Activated CD4-positive, alpha-beta memory T cell treated with anti-CD3 and anti-CD28 coated beads for 36 hours (primary cell): ENCODE measurements at places on chromosomes 12 and 14. TPM values are rescaled to one million over a fixed set of nuclear protein-coding genes. Genes with fewer than 3 reads are reported as not detected.

DNA sequence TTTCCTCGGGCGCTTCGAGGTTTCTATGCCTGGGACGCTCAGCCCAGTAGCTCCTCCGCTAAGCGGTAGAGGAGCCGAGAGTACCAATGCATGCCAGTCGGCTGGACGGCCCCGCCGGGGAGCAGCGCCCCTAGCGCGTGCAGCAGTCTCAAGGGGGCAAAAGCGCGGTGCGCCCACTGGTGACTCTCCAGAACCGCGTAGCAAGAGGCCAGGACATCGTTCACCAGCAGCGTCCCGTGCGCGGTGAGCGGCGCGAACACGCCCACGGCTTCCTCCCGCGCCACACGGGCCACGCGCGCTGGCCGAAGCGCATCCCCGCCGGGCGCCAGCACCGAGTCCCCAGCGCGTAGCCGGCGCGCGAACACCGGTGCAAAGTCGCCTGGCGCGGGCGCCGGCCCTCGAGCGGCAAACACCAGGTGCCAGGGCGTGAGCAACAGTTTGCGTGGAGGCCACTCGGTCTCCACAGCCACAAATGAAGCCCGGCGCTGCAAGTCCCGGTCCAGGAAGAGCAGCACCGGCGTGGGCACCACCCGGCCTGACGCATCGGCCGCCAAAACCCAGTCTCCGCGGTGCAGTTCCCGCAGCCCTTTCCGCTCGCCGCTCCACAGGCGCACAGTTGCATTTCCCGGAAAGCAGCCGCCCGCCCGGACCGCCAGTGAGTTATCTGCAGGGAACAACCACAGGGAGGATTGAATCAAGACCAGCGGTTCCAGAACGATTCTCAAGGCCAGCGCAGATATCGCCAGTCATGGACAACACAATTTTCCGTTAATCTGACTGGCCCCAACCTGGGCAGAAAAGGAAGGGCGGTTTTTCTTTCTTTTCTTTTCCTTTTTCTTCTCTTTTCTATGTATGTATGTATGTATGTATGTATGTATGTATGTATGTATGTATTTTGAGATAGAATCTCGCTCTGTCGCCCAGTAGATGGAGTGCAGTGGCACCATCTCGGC lies 4.5 kb downstream of the DHH start:
- peaks cover 55% of the 10 kb centered on the region for H3K4me1 ChIP-seq
- peak overlapping the region; percentile 66 for H3K4me3 ChIP-seq
- H3K36me3 ChIP-seq: no peaks in the 10 kb centered on the region

The RERG gene
- total RNA-seq: not detected

DNA sequence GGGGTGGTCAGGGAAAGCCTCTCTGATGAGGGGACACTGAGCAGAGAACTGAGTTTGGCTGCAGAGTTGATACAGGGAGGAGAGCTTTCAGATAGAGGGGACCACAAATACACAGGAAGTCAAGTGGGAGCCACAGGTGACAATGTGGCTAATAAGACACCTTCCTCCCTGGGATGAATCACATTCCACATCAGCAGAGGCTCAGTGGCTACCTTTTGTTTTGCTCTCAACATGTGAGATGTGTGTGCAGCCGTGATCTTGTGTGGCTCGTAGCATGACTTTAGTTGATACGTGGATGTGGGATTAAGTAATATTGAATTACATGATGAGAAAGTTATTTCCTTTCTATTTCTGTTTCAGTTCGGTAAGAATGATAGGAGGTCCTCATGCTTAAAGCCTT lies 7.5 kb downstream of the CRADD start:
- no peaks in the 10 kb centered on the region for H3K27me3 ChIP-seq
- DNase-seq: no peak
- no peak overlapping the region for H3K27ac ChIP-seq

DNA sequence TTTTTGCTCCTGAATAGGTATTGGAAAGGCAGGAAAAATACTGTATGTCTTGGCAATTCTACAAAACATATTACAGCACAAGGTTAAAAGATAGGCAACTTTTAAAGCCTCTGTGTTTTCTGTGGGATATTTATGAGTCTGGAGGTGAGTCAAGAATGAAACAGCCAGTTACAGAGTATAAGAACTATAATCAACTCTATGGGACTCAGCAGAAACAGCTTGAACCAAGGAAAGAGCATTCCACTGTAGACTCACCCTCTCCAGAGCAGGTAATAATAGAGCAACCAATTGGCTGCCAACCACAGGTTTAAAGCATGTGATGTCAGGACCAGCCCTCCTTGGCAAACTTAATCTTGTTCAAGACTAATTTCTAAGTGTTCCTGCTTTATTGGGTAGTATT lies 100.5 kb upstream of the MDM1 start:
- H3K4me1 ChIP-seq: no peaks in the 10 kb centered on the region
- no peak overlapping the region for H3K4me3 ChIP-seq
- no peak overlapping the region for H3K27ac ChIP-seq

- H3K36me3 ChIP-seq: peaks cover 38% of the 10 kb centered on the region
- no peaks in the 10 kb centered on the region for H3K4me1 ChIP-seq
- H3K4me3 ChIP-seq: no peak overlapping the region
- no peak overlapping the region for H3K27ac ChIP-seq
Observed at GRCh38 chr12:26696613-26697092, 136.3 kb downstream of the ITPR2 start.

DNA sequence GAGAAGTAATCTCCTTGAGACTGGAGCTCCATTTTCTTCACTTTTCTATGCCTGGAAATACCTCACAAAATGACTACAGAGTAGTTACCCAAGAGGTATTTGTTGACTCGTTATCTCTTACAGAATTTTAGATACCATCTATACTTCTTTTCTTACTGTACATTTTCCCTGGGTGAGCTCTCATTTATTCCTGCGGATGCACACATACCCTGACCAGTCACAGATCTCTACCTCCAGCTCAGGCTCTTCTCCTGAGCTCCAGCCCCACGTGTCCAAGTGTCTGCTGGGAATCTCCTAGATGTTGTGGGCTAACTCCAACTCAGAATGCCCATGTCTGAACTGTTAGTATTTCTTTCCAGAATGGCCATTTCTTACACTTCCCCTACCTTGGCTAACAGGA lies 403.1 kb downstream of the RAD51B start:
- peaks cover 2% of the 10 kb centered on the region for H3K36me3 ChIP-seq
- DNase-seq: no peak
- H3K4me3 ChIP-seq: no peak overlapping the region
- H3K27ac ChIP-seq: no peak overlapping the region
- H3K27me3 ChIP-seq: no peaks in the 10 kb centered on the region

DNA sequence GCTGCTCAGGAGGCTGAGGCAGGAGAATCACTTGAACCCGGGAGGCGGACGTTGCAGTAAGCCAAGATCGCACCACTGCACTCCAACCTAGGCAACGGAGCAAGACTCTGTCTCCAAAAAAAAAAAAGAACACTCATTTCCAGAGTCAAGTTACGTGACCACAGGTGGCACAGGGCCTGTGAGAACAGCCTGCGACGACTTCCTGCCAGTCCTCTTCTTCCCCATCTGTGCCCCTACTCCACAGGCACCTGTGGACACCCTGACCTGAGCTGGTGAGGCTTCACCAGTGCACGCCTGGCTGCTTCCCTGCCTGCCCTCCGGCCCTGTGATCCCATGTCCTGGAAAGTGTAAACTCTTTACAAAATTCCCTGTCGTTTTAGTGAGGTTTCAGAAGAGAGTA lies 77.7 kb downstream of the PPP2R5C start:
- peak; percentile 74 for DNase-seq
- H3K27me3 ChIP-seq: no peaks in the 10 kb centered on the region
- H3K36me3 ChIP-seq: peaks cover 16% of the 10 kb centered on the region
- peak overlapping the region; percentile 47 for H3K4me3 ChIP-seq

The TRPV4 gene
- not detected for total RNA-seq

DNA sequence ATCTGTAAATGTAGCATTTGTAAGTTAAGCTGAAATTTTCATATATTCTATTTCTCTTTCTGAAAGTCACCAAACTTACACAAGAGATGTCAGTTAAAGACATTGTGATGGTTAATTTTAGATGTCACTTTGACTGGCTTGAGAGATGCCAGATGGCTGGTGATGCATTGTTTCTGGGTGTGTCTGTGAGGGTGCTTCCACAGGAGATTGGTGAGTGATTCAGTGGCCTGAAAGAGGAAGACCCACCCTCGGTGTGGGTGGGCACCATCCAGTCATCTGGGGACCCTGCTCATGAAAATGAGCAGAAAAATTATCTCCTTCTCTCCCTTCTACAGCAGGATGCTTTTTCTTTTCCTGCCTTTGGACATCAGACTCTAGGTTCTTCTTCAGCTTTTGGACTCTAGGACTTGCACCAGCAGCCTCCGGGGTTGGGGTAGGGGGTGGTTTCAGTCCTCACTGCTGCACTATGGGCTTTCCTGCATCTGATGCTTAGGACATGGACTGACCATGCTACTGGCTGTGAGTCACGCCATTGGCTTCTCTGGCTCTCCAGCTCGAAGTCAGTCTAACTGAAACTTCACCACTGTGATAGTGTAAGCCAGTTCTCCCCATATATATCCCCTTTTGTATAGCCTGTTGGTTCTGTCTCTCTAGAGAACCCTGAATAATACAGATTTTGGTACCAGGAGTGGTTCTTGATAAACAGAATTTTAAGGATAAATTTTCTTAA lies 20.9 kb downstream of the PDE6H start:
- H3K4me3 ChIP-seq: no peak overlapping the region
- no peaks in the 10 kb centered on the region for H3K36me3 ChIP-seq
- peaks cover 30% of the 10 kb centered on the region for H3K4me1 ChIP-seq

The SMCO2 gene
- total RNA-seq: 0.19 TPM

GRCh38 chr12:3081091-3081490 lies 3.9 kb downstream of the TSPAN9 start:
- peaks cover 8% of the 10 kb centered on the region for H3K4me1 ChIP-seq
- H3K4me3 ChIP-seq: no peak overlapping the region
- no peaks in the 10 kb centered on the region for H3K36me3 ChIP-seq

DNA sequence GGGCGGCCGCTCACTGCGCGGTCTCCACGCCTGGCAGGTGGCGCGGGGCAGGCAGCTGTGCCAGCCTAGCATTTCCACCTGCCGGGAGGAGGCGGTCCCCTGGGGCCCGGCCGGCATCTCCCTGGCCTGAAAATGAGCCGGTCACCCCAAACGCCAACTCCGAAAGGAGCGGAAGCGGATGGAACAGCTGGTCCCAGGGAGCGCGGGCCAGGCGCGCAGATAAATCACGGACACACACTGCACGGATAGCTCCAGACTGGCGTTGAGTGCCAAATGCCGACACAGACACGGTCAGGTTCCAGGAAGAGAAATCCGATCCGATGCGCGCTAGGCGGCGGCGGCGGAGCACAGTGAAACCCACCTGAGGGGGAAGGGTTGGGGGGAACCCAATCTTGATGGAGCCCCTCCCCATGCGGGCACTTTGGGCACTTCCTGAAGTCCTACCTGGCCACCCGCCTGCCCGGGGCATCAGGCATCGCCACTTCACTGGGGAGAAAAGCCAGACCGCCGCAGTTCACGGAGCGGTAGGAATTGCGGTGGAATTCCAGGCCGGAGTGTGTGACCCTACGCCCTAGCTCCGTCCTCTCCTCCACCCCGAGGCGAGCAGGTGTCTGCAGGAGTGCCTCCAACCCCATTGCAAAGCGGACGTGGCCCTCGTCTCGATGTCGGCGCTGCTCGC lies 624 bp upstream of the PLEKHD1 start:
- no peak for DNase-seq
- H3K4me3 ChIP-seq: no peak overlapping the region
- peaks cover 28% of the 10 kb centered on the region for H3K27me3 ChIP-seq
- H3K4me1 ChIP-seq: no peaks in the 10 kb centered on the region
- no peak overlapping the region for H3K27ac ChIP-seq

DNA sequence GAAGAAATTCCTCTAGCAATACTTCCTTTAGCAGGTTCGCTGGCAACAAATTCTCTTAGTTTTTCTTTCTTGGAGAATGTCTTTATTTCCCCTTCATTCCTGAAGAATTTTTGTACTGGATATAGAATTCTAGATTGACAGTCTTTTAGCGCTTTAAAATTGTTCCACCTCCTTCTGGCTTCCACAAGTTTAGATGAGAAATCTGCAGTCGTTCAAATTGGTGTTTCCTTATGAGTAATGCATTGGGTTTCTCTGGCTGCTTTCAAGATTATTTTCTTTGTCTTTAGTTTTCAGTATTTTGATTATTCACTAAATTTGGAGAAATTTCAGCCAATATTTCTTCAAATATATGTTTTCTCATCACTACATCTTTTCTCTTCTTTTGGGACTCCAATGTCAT lies 33.3 kb upstream of the FGF6 start:
- no peak overlapping the region for H3K27ac ChIP-seq
- H3K36me3 ChIP-seq: peaks cover 4% of the 10 kb centered on the region
- peaks cover 11% of the 10 kb centered on the region for H3K27me3 ChIP-seq
- no peak for DNase-seq
